Left ventricle myocardium superior (tissue), 1 donor: ENCODE measurements at places on chromosomes 6 and 20. TPM values are rescaled to one million over a fixed set of nuclear protein-coding genes. Genes with fewer than 3 reads are reported as not detected.

The PTCRA gene
- total RNA-seq = not detected

The MLIP gene
- total RNA-seq = 436 TPM

The HLA-DMA gene
- total RNA-seq = 20.0 TPM

The LY86 gene
- total RNA-seq = 1.1 TPM

The PHACTR1 gene
- 124 TPM for total RNA-seq

The ENPP5 gene
- 3.2 TPM for total RNA-seq

The GSTA3 gene
- not detected for total RNA-seq

The HAO1 gene
- total RNA-seq = not detected
